ENCODE measurements at places on chromosomes 6 and 20.

- DNase-seq = no peak
Measured at GRCh38 chr6:7669742-7670141, 56.2 kb upstream of the BMP6 start.

- DNase-seq = no peak
Measured at GRCh38 chr6:139686308-139686707, 311.9 kb upstream of the CITED2 start.

- DNase-seq = no peak
Measured at GRCh38 chr6:90694802-90695201, 107.9 kb upstream of the MAP3K7 start.

GRCh38 chr6:15623276-15624116 lies 39.3 kb downstream of the DTNBP1 start:
- peak; percentile 28 for DNase-seq

DNA sequence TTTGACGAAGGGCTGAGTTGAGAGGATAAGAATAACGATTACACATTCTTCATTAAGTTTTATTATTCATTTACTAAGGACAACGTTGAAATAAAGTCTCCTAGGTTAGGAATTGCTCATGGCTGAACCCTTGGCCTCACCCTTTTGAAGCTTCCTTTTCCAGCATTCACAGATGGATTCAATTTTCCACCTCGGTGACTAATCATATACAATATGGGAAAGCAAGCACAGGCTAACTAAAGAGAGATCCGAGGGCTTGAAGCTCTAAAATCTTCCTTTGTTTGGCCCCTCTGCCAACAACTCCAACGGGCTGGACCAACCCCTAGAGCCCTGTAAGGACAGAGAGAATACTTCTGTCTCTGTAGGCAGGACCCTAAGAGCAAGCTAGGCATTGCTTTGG lies 159.5 kb downstream of the SOD2 start:
- no peak for DNase-seq

Measured in glutamatergic neuron (in vitro differentiated cells).